ENCODE measurements at places on chromosomes 16 and 17. TPM values are rescaled to one million over a fixed set of nuclear protein-coding genes. Genes with fewer than 3 reads are reported as not detected.

GRCh38 chr16:89268987-89269735 lies 51.7 kb downstream of the ZNF778 start:
- no peak for DNase-seq

- no peak for DNase-seq
These were observed 233.7 kb downstream of the ZFHX3 start for GRCh38 chr16:72814226-72814625.

The TP53TG3C gene
- total RNA-seq = not detected

The MT1E gene
- 22.1 TPM for total RNA-seq

DNA sequence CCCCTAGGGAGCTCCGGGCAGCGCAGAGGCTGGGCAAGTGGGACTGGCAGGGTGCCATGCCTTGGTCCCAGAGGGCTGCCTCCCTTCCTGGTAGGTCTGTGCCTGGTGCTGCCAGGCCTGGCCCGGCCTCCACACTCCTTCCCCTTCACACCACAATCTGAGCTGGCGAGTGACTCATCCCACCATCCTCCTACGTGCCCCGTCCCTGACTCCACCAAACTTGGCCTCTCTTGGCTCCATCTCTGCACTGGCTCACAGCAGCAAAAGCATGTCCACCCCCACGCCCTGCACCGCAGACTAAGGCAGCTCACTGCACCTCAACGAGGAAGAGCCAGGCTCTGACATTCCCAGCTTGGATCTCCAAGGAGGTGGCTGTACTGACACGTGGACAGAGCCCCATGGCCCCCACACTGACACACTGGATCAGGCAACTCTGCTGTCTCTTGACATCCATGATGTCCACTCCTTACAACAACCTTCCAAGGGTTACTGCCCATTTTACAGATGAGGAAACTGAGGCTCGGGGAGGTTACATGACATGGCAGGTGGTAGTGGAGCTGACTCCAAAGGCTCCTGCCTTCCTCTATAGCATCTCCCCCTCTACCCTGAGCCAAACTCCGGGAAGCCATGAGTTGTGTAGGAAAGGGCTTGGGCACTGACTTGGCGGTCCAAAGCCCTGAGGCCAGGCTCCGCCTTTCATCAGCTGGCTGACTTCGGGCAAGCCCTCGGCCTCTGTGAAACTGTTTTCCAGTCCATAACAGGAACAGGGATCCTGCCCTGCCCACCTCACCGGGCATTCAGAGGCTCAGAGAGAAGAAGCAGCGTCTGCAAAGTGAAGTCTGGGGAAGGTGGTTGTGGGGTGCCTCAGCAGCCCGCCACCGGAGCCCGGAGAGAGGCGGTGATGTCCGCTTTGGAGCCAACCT lies 20.1 kb upstream of the KRT19 start:
- peak; percentile 90 for DNase-seq

- DNase-seq = no peak
These were observed 14.7 kb downstream of the PHB1 start for GRCh38 chr17:49399995-49400394.

GRCh38 chr16:920717-921116 lies 50.1 kb downstream of the LMF1 start:
- no peak for DNase-seq

DNA sequence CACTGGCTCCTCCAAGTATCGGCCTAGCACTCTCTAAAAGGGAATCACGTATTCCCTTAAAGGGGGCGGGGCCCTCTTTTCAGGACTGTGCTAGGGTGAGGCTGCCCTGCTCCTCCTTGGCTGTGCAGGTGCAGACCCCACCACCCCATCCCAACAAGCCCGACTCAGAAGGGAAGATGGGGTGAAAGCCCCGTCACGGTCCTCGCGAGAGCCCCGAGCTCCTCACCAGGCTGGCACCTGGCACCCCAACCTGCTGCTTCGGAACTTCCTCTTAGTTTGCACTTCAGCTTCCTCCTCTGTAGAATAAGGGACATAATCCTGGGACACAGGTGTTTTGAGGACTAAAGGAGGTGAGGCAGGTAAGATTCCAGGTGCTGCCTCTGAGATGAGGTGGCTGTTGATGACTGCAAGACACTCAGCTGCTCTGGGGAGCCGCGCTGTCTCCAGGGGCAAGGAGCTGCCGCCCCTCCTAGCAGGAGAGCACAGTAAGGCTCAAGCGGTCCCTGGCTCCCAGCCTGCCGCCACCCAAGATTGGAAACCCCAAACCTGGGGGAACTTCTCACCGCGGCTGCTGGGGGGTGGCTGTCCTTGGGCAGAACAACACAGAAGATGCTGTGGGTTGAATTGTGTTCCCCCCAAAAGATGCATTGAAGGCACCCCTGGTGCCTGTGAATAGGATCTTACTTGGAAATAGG lies 88.8 kb downstream of the MGAT5B start:
- no peak for DNase-seq

- DNase-seq = peak; percentile 45
These were observed 20.4 kb upstream of the TRIM25 start for GRCh38 chr17:56934280-56934679.

Data from activated CD8-positive, alpha-beta T cell treated with anti-CD3 and anti-CD28 coated beads for 36 hours (primary cell).